Effector CD4-positive, alpha-beta T cell (primary cell): ENCODE measurements at places on chromosomes 11 and 22.

GRCh38 chr11:8717544-8717875 lies 34.9 kb downstream of the RPL27A start:
- DNase-seq, result no peak

DNA sequence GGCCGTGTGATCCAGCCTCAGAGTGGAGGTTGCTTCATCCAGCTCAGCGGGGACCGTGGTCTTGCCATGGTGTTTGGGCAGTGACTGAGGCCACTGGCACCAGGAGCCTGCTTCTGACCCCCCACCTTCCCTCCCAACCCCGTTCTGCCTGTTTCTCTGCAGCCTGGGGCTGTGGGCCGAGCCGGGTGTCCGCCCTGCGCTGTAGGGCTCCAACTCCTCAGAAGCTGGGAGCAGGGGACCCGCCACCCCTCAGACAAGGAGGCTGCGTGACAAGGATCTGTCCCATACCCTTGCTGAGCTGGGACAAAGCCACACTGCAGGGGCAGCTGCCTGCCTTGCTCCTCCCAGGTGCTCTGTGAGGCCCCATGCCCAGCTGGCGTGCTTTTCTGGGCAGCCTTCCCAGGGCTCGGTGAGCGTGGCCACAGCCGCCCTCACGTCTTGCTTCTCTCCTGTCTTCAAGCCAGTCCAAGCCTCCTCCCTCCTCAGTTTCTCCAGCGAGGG lies 11.7 kb upstream of the ARFGAP3 start:
- DNase-seq, result no peak

- no peak for DNase-seq
Measured at GRCh38 chr11:79090191-79090705, 350.6 kb downstream of the TENM4 start.

- no peak for DNase-seq
Measured at GRCh38 chr11:117256573-117256972, 24.1 kb downstream of the RNF214 start.

DNA sequence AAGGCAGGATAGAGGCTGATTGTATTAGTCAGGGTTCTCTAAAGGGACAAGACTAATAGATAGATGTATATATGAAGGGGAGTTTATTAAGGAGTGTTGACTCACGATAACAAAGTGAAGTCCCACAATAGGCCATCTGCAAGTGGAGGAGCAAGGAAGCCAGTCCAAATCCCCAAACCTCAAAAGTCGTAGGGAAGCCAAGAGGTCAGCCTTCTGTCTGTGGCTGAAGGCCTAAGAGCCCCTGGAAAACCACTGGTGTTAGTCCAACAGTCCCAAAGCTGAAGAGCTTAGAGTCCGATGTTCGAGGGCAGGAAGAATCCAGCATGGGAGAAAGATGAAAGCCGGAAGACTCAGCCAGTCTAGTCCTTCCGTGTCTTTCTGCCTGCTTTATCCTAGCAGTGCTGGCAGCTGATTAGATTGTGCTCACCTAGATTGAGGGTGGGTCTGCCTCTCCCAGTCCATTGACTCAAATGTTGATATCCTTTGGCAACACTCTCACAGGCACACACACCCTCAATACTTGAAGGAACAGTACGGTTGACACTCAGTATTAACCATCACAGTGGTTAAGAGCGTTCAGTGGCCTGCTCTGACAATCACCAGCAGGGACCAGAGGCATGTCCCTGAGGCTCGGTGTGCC lies 135.6 kb downstream of the CSNK2A3 start:
- DNase-seq, result no peak

DNA sequence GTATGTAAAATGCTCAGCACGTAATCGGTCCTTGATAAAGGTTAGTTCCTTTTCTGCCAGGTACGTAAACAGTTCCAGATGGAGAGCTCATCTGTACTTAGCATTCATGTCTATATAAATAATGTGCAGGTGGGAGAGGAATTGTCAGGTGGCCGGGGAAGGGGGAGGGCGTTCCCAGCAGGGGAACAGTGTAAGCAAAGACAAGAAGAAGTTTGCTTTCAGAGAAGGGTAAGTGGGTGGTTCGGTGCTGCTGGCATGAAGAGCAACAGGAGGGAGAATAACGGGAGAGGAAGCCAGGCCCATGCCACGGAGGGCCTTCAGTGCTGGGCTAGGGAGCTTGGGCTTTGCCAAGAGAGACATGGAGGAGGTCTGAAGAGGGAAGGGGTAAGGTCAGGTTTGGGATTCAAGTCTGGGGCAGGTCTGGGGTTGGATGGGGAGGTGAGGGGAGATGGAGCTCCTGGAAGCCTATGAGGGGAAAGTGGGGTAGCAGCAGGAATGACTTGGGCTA lies 11.4 kb upstream of the WNT11 start:
- no peak for DNase-seq

DNA sequence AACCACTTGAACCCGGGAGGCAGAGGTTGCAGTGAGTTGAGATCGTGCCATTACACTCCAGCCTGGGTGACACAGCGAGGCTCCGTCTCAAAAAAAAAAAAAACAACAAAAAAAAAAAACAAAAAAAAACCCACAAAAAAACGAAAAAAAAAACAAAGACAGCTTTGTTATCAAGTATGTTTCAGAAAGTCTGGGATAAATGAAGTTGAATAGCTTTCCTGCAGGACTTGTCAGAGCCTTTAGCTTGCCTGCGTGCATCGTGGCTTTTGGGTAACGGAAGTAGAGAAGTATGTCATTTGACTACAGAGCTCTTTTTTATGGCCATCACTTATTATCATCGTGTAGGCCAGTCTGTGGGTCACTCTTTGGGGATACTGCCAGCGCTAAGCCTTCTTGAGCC lies 14.6 kb downstream of the TRIOBP start:
- no peak for DNase-seq

- DNase-seq, result no peak
Measured at GRCh38 chr11:132028380-132029240, 658.2 kb downstream of the NTM start.

DNA sequence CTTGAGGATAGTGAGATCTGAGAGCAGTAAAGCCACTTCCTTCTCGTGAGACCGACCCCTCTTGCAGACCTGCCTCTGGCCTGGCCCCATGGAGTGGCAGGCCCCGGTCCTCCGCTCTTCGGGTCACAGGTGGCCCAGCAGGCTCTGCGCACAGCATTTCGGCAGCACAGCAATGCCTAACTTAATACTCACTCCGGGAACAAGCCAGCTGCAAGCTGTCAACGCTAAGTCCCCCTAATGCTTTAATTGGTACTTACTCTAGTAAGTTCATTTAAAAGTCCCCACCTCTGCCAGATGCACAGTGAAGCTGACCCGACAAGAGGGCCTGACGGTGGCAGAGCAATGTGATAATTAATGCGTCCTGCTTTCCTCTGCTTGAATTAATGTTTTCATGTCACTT lies 349.3 kb upstream of the B3GAT1 start:
- DNase-seq, result no peak

- no peak for DNase-seq
Measured at GRCh38 chr11:69922015-69922595, 102.9 kb upstream of the FGF3 start.

GRCh38 chr11:28924004-28924403 lies 815.8 kb downstream of the METTL15 start:
- DNase-seq, result no peak

DNA sequence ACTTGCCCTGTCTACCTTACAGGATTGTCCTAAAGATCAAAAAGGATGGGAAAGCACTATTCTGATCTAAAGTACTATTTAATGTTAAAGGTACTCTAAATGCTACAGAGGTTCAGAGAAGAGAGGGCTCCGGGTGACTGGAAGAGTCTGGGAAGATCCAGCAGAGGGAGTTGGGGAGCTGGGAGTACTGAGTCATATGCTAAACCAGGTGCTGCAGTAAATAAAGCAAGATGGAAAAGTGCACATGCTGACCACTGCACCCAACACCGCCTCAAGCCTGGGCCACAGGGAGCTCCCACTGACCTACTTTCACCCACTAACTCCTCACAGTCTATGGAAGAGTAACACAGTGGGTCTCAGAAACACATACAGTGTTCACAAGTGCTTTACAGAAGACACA lies 49.3 kb downstream of the WT1 start:
- no peak for DNase-seq

DNA sequence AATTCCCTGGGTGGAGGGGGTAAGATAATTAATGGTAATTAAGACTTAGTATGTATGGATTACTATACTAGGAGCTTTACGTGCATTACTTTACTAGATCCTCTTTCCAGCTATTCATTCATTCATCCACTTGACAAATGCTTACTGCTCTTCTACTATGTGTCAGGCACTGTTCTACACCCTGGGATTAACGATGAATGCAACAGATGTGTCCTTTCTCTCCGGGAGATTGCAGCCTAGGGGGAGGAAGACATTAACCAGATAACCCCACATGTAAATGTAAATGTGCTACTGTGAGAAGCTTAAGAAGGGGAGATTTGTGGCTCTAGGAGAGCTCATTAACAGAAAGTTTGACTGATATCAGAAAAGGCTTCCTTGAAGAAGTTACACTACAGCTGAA lies 1.7 kb downstream of the ANKK1 start:
- no peak for DNase-seq

DNA sequence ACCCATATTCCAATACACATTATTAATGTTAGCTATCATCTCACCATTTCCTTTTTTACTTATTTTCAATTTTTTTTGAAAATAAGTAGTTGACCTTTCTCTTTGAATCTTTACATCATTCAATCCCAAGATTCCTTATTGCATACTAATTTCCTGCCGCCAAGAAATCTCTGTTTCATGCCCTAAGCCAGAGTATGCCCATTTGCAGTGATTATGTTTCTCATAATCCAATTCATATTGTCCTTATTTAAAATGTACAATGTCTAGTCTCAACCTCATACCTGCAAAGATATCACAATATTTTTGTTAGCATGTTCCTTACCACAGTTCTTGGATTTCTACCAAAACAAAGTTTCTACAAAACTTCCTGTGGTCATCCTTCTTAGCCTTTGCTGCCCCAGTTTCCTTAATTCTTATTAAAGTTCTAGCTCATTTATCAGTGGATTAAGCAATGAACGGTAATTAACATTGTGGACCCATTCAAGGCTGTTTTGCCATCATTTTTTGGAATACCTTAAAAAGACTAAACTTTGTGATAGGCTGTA lies 75.3 kb downstream of the CD44 start:
- DNase-seq, result no peak

- no peak for DNase-seq
Measured at GRCh38 chr22:21612858-21613257, 17.0 kb downstream of the YDJC start.

DNA sequence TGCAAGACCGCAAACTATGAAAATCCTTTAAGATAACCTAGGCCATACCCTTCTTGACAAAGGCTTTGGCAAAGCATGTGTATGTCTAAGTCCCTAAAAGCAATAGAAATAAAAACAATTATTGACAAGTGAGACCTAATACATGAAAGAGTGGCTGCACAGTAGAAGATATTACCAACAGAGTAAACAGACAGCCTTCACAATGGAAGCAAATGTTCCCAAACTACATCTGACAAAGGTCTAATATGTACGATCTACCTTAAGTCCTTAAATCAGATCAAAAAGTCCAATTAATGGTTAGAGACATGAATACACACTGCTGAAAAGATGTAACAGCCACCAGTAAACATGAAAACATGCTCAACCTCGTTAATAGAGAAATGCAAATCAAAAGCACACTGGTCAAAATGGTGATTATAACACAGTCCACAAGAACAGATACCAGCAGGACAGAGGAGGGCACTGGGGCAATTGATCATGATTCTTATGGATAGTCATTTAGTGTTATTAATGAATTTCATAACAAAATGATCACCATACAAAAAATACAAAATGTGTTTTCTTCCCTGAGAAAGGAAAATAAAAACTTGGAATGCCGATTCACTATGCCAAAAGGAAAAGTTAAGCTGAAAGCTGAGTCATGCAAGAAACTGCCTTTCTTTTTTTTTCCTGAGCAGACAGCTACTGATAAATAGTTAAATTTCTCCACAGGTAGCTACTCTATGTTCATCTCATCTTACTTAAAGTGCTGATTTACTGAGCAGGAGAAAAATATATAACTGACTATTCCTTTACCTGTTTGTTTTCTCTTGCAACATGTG lies 102.6 kb upstream of the VPREB1 start:
- DNase-seq, result no peak

GRCh38 chr11:85316967-85317366 lies 310.2 kb downstream of the DLG2 start:
- no peak for DNase-seq

DNA sequence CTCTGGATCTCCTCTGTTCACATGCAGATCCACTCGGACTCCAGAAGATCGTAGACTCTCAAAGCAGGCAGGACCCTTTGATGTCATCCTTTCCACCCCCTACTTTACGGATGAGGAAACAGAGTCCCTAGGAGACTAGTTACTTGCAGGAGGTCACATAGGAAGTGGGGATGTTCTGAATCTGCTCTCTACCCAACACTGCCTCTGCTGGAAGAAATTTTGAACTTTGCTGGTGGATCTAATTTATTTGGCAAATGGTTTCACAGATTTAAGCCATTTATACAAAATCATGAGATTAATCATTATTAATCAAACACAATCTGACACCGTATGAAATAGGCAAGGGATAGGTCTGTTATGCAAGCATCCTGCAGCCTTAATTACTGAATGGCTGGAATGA lies 55.0 kb upstream of the USP47 start:
- no peak for DNase-seq

DNA sequence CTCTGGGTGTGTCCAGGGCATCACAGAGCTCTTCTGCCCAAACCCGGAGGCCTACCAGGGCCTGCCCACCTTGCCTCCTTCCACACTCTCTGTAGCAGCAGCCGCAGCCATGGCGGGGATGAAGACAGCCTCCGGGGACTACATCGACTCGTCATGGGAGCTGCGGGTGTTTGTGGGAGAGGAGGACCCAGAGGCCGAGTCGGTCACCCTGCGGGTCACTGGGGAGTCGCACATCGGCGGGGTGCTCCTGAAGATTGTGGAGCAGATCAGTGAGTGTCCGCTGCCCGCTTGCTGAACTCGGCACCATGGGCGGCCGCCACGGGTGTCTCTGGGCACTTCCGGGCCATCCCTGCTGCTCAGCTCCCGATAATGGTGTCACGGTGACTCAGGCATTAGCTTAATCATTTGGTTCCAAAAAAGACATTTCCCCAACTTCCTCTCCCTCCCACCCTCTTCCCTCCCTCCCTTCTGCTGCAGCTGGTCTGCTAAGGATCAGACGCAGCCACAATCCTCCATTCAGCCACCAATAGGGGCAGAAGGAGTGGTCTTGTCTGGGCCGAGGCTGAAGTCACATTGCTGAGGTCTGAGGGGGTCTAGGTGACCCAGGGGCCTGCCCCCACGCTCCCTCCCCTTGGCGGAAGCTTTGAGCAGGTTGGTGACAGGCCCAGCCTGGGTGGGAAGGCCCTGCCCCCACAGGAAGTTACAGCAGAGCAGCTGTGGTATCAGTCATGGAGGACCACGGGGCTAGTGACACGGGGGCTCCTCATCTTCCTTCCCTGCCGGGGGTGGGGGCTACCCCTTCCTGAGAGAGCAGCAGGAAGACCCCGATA lies 950 bp downstream of the FERMT3 start:
- DNase-seq, result peak; percentile 64

- DNase-seq, result no peak
Measured at GRCh38 chr22:43188829-43189545, 2.1 kb upstream of the TTLL12 start.

GRCh38 chr11:90585491-90585890 lies 362.6 kb upstream of the CHORDC1 start:
- DNase-seq, result no peak

- DNase-seq, result peak; percentile 73
Measured at GRCh38 chr22:49934891-49935557, 16.6 kb downstream of the CRELD2 start.

- no peak for DNase-seq
Measured at GRCh38 chr11:16942911-16943310, 71.3 kb downstream of the PLEKHA7 start.

GRCh38 chr11:110757066-110757465 lies 44.8 kb upstream of the ARHGAP20 start:
- no peak for DNase-seq
